ENCODE measurements at places on chromosomes 12 and 14. TPM values are rescaled to one million over a fixed set of nuclear protein-coding genes. Genes with fewer than 3 reads are reported as not detected.

GRCh38 chr12:122185494-122186082, 2.7 kb downstream of the LRRC43 start:
- peaks cover 7% of the 10 kb centered on the region for H3K27me3 ChIP-seq
- DNase-seq = no peak
- no peaks in the 10 kb centered on the region for H3K36me3 ChIP-seq
- no peak overlapping the region for H3K27ac ChIP-seq
- H3K4me3 ChIP-seq = no peak overlapping the region

- H3K27me3 ChIP-seq = no peaks in the 10 kb centered on the region
- no peak for DNase-seq
- H3K36me3 ChIP-seq = no peaks in the 10 kb centered on the region
- no peak overlapping the region for H3K27ac ChIP-seq
- no peaks in the 10 kb centered on the region for H3K4me1 ChIP-seq
These were observed 170.7 kb downstream of the PPFIA2 start for GRCh38 chr12:81588235-81589008.

RIPK3 gene
- 0.91 TPM for total RNA-seq

PPP1R13B gene
- 78.1 TPM for total RNA-seq

CCDC177 gene
- total RNA-seq = not detected

GRCh38 chr14:78329371-78329770, 159.2 kb downstream of the NRXN3 start:
- no peaks in the 10 kb centered on the region for H3K36me3 ChIP-seq
- no peak for DNase-seq
- H3K4me3 ChIP-seq = no peak overlapping the region
- H3K27ac ChIP-seq = no peak overlapping the region
- H3K27me3 ChIP-seq = no peaks in the 10 kb centered on the region

DNA sequence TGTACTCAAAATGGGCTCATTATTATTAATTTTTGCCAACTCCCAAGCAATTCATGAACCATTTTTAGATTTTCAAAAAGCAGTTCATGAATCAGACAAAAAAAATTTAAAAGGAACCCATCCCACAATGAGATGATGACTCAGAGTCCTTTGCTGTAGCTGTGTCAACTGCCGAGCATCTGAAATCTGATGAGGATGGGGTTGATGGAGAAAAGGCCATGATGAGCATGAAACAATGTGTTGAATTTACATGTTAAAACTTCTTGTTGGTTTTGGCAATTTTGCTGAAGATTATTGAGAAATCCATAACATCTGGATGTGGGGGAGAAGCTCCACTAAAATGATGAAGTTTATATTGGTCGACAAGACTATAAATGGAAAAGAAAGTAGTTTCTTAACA, 378.0 kb downstream of the FOXG1 start:
- no peak overlapping the region for H3K27ac ChIP-seq
- H3K4me1 ChIP-seq = no peaks in the 10 kb centered on the region
- H3K36me3 ChIP-seq = no peaks in the 10 kb centered on the region

SLC10A1 gene
- not detected for total RNA-seq

SDR9C7 gene
- total RNA-seq = not detected

- H3K27ac ChIP-seq = no peak overlapping the region
- no peak overlapping the region for H3K4me3 ChIP-seq
- no peaks in the 10 kb centered on the region for H3K27me3 ChIP-seq
These were observed 158.9 kb downstream of the SLC15A5 start for GRCh38 chr12:16118586-16118985.

KRT77 gene
- total RNA-seq = not detected

DNA sequence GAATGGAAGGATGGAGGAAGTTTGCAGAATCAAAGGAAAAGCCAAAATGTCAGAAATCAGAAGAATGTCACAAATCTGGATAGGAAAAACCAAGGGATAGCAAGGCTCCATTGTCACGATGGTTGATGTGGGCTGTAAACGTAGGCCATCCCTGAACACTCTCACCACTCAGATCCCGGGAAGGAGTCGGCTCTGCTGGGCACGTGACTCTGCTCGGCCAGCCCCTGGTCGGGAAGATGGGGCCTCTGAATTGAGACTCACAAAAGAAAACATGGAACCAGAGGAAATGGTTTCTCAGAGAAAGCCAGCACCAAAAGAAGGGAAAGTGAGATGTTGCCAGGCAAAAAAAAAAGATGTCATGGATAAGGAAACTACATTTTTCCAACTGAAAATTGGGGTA, 26.2 kb downstream of the TCP11L2 start:
- peaks cover 12% of the 10 kb centered on the region for H3K4me1 ChIP-seq
- H3K4me3 ChIP-seq = no peak overlapping the region

NTN4 gene
- 68.0 TPM for total RNA-seq

GXYLT1 gene
- 7.3 TPM for total RNA-seq

GRCh38 chr14:99842141-99842540, 48.9 kb downstream of the EML1 start:
- H3K27me3 ChIP-seq = no peaks in the 10 kb centered on the region
- H3K4me3 ChIP-seq = no peak overlapping the region
- no peak overlapping the region for H3K27ac ChIP-seq
- no peak for DNase-seq
- H3K36me3 ChIP-seq = no peaks in the 10 kb centered on the region
- peaks cover 7% of the 10 kb centered on the region for H3K4me1 ChIP-seq

LMNTD1 gene
- total RNA-seq = not detected

DNA sequence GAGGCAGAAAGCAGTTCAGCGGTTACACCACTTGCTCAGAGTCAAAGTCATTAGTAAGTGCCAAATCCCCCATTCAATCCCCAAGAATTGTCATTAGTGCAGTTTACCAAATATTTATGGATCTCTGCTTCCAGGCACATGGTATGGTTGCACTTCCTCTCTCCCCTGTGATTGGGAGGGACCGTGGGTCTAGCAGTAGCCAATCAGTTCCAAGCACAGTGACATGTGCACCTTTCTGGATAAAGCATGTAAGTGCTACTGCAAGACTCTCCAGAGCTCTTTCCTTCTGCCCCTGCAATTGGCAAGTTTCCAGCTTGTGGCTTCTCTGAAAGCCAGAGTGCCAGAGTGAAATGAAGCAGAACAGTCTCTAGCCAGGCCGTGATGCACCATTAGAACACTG, 85.3 kb upstream of the FLRT2 start:
- H3K4me3 ChIP-seq = no peak overlapping the region
- no peak for DNase-seq
- H3K27me3 ChIP-seq = no peaks in the 10 kb centered on the region
- no peaks in the 10 kb centered on the region for H3K36me3 ChIP-seq

AP5M1 gene
- total RNA-seq = 37.7 TPM

- no peaks in the 10 kb centered on the region for H3K36me3 ChIP-seq
- no peak overlapping the region for H3K4me3 ChIP-seq
- no peaks in the 10 kb centered on the region for H3K4me1 ChIP-seq
- H3K27me3 ChIP-seq = no peaks in the 10 kb centered on the region
These were observed 319.3 kb upstream of the SOX5 start for GRCh38 chr12:24268663-24269186.

GRCh38 chr14:75322746-75323145, 44.1 kb downstream of the FOS start:
- H3K4me3 ChIP-seq = no peak overlapping the region
- H3K27me3 ChIP-seq = no peaks in the 10 kb centered on the region
- no peaks in the 10 kb centered on the region for H3K4me1 ChIP-seq
- no peak overlapping the region for H3K27ac ChIP-seq
- no peaks in the 10 kb centered on the region for H3K36me3 ChIP-seq

GRCh38 chr12:102249079-102249841, 51.6 kb upstream of the PMCH start:
- H3K4me1 ChIP-seq = no peaks in the 10 kb centered on the region
- no peak overlapping the region for H3K4me3 ChIP-seq
- H3K27me3 ChIP-seq = no peaks in the 10 kb centered on the region
- no peak for DNase-seq

DNA sequence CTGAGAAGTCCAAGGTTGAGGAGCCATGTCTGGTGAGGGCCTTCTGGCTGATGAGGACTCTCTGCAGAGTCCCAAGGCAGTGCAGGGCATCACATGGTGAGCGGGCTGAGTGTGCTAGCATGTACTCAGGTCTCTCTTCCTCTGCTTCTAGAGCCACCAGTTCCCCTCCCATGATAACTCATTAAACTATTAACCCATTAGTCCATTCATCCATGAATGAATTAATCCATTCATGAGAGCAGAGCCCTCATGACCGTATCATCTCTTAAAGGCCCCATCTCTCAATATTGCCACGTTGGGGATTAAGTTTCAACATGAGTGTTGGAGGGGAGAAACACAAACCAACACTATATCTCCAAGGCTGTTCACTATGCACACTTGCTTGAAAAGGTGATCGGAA, 83.7 kb downstream of the TMEM30B start:
- no peak overlapping the region for H3K27ac ChIP-seq
- H3K27me3 ChIP-seq = no peaks in the 10 kb centered on the region
- DNase-seq = no peak
- no peak overlapping the region for H3K4me3 ChIP-seq
- H3K36me3 ChIP-seq = no peaks in the 10 kb centered on the region
